Smooth muscle cell of the umbilical artery (primary cell): ENCODE measurements at places on chromosomes 1 and 21. TPM values are rescaled to one million over a fixed set of nuclear protein-coding genes. Genes with fewer than 3 reads are reported as not detected.

Gene OR2L2
- not detected in 2 replicates for total RNA-seq

Gene PARP1
- total RNA-seq = 51.7 and 109 TPM in 2 replicates

Gene PROK1
- not detected in 2 replicates for total RNA-seq

Gene DYNLT5
- total RNA-seq = 0.14 and 0.30 TPM in 2 replicates

Gene KCNN3
- under 0.01 and 0.32 TPM in 2 replicates for total RNA-seq

Gene SLC5A9
- not detected in 2 replicates for total RNA-seq
